Activated CD4-positive, alpha-beta T cell treated with anti-CD3 and anti-CD28 coated beads, Interleukin-2, amount 50 U/mL, for 24 hours (primary cell): ENCODE measurements at places on chromosomes 4 and X.

- no peak for DNase-seq
Measured at GRCh38 chrX:47595716-47596251, 13.5 kb downstream of the TIMP1 start.

DNA sequence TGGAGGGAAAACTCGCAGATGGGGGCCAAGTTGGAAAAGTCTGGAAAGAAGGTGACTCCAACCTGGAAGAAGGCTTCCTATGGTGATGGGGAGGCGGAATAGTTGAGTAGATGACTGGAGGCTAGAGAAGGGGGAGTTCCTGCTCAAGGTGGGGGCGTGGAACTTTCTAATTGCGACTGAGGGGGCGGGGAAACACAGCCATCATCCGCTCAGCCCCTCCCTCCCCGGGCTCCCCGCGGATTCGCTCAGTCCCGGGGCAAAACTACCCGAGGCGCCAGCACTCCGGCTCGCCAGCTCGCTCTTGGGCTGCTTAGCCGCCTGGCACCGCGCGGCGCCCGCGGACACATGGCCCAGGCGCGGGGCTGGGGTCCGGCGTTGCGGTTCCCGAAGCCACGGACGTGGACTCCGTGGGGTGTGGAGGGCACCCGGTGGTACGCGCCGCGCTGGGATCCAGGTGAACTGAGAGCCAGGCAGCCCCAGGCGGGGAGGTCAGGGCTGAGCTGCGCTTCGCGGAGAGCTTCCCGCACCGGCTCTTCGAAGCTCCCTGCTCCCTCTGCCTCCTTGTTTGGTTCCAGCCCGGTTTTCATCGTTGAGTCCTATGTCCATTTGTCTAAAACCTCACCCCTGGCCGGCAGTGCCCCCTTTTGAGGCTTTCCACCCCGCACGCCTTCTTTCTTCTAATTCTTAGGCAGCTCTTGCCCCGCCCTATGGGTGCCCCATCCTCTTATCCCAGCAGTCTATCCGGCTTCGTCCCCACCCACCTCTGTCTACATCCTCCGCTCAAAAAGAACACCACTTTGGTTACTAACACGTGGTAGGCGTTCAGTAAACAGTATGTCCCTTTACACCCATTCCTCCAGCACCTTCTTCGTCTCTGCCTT is 38.9 kb downstream of the STARD8 start:
- no peak for DNase-seq

DNA sequence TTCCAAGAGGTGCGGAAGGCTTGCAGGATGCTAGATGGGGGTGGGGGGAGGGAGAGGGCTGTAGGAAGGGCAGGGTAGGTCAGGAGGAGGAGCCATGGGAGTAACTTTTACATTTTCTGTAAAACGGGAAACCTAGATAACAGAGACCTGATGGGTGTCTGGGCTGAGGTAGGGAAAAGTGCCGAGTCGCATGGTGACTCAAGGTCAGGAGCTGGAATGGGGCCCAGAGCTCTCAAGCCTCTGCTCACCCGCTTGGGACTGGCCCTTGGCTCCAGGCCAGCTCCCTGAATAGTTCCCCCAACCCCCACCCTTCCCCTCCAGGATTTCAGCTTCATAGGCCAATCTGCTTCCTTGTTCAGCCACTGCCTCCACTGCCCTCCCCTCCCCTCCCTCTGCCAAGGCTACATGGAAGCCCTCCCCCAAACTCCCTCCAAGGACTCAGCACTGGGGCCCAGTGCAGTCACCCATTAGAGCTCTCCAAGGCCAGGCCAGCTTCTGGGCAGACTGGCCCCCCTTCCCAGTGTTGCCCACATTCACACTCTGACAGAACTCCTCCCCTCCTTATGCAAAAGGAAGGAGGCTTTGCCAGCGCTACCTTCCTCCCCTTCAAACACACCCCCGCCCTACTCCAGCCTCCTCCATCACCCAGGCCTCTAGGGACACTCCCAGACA is 43.6 kb downstream of the TSC22D3 start:
- no peak for DNase-seq

DNA sequence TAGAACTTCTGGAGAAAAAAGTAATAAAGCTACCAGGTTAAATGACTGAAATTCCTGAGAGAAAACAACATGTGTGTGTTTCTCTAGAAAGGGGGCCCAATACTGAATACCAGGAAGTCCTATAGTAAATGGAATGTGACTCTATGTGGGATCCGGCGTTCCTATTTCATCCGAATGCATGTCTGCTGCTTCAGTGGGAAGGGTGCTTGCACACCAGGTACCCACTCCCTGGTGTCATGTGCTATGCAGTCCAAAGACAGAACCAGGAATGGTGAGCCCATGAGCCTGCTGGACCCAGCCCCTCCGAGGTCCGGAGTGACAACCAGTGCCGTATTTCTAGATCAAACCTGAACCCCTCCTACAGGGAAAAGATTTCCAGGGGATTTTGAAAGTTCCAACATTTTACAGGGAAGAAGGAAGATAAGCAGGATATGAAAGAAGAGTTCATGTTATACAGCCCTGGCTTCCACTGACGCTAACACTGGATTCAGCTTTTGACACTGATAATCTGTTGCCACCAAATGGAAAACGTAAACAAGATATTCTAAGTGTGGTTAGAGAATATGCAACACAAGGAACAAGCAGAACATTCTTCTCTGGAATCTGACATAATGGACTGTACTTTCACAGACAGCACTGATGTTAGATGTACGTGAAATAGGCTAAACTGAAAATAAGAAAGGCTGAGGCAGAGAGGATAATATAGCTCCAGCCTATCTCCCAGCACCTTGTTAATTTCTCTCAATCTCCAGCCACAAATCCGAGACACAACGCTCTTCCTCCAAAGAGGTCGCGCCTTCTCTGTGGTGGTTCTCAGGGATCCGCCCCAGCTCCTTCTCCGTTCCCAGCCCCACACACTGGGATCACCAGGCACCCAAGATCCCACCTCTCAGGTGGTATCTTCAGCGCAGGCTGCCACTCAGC is 725 bp upstream of the CXCL1 start:
- no peak for DNase-seq

- DNase-seq = no peak
Measured at GRCh38 chr4:38674258-38675144, 10.5 kb downstream of the KLF3 start.

DNA sequence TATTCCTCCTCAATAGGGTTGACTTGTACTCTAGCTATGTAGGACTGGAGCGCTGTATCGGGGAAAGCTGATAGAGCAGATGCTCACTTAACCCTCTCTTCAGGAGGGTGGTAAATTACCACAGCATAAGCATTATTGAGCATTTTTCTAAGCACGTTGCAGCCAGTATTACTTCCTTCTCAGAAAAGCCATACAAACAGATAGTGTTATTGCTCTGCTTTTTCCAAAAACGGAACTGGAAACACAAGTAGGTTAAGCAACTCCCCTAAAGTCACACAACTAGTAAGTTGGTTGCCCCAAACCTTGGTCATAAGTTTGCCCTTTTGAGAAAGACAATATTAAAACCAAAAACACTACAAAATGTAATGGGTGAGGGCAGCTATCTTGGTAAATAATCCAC is 73.9 kb downstream of the REELD1 start:
- no peak for DNase-seq

DNA sequence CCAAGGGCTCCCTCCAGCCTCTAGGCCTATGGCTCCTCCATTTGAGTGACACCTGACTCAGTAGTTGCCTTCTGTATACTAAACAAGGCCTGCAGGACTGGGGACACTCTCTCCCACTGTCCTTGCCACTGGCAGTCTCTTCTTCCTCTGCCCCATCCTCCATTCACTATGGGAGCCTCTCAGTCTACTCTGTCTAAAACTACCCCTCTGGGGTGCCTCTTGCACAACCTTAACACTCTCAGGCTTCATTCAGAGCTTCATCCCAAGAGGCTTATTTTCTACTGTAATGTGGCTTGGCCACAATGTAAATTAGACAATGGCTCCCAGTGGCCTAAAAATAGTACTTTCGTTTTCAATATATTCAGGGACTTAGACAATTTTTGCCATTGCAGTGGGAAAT is 133.0 kb downstream of the ZC4H2 start:
- DNase-seq = no peak

GRCh38 chr4:57443308-57443707 is 333.1 kb upstream of the IGFBP7 start:
- no peak for DNase-seq

DNA sequence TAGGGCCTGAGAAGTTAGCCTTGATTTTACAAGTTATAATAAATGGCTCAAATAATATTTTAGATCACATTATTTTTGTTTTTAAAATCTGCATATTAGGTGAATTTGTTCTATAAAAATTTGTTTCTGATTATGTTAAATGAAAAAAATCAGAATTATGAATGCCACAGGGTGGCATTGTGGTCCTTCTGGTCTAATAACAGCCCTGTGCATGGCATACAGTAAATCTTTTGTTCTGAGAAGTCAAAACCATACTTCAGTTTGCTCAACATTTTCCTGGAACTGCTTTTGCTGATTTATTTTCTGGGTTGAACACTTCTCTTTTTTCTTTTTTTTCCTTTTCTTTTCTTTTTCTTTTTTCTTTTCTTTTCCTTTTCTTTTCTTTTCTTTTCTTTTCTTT is 101.0 kb upstream of the UBQLN2 start:
- DNase-seq = no peak

DNA sequence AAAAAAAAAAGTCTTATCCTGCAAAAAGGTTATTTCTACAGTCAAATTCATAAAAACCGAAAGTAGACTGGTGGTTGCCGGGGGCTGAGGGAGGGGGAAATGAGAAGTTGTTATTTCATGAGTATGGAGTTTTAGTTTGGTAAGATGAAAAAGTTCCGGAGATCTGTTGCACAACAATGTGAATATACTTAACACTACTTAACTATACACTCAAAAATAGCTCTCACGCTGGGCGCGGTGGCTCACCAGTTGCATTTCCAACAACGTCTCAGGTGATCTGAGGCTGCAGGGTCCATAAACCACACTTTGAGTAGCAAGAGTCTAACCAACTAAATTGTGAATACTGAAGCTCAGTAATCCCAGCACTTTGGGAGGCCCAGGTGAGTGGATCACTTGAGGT is 52.4 kb downstream of the ANOS1 start:
- no peak for DNase-seq

DNA sequence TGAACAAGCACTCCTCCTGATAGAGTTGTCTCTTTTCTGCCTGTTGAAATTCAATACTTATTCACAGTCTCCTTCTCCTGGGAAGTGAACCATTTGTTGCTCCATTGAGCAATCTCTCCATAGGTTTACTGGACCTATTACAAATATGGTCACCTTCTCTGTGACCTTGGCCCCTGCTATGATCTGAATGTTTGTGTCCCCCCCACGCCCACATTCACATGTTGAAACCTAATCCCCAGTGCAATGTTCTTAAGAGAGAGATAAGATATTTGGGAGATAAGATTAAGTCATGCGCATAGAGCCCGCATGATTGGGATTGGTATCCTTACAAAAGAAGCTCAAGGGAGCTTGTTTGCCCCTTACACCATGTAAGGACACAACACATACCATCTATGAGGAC is 54.1 kb upstream of the GABRE start:
- no peak for DNase-seq

GRCh38 chr4:91089178-91089577 is 962.0 kb downstream of the CCSER1 start:
- no peak for DNase-seq

- no peak for DNase-seq
Measured at GRCh38 chrX:15947648-15948317, 93.2 kb upstream of the AP1S2 start.

- no peak for DNase-seq
Measured at GRCh38 chr4:145326491-145326890, 146.1 kb upstream of the OTUD4 start.

- DNase-seq = no peak
Measured at GRCh38 chrX:68396953-68397352, 36.3 kb downstream of the OPHN1 start.

- DNase-seq = no peak
Measured at GRCh38 chr4:158051401-158052235, 121.2 kb downstream of the GASK1B start.

DNA sequence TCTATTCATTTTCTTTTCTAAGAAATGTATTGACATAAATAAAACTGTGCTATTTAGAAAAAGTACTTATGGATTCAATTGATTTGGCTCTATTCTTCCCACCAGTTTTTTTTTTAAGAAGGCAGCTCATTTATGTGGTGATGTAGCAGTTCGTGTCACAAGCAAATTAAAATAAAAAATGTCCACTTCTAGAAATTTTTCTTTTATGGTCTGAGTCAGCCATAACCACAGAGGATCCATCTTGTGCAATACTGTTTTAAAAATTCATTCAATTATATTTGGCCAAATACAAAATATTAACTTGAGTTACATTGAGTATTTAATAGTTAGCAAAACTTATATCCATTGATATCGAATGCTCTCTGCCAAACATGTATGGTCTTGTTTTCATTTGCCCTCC is 207.9 kb upstream of the FAT1 start:
- DNase-seq = no peak

DNA sequence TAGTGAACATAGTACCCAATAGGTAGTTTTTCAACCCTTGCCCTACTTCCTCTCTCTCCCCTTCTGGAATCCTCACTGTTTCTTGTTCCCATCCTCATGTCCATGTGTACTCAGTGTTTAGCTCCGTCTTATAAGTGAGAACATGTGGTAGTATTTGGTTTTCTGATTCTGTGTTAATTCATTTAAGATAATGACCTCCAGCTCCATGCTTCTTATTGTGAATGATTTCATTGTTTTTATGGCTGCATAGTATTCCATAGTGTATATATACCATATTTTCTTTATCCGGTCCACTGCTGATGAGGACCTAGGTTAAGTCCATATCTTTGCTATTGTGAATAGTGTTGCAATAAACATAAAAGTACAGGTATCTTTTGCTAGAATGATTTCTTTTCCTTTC is 31.0 kb downstream of the IRF2 start:
- no peak for DNase-seq

GRCh38 chr4:20298986-20299385 is 47.3 kb downstream of the SLIT2 start:
- no peak for DNase-seq

DNA sequence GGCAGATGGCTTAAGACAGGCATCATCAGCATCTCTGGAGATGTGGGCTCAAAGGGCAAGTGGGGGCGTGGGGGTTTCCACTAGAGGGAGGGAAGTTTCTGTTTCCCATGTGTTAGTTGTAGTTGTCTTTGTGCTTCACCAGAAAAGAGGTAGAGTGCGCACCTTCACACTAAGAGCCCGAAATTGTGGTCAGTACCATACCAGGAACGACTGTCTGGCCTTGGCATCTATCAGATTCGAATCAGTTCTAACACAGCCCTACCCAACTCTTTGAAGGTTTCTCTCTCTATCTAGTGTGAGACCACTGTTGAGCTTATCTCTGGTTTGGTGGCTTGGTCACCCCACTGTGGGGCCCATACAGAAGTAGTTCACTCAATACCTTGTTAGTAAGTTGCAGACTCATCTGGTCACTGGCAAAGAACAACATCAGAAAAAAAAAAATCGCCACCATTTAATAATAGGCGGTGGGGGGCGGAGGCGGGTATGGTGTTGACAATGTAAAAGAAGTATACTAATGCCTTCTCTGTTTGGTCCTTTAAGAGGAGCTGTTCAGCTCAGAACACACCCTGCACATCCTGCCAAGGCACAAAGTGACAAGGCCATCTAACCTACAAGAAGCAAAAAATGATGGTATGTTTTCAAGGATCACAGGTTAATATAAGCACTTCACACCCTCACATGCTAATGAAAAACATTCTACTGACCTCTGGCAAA is 71.1 kb downstream of the NYX start:
- DNase-seq = no peak

GRCh38 chr4:52576961-52577623 is 82.0 kb downstream of the USP46 start:
- DNase-seq = no peak

- DNase-seq = no peak
Measured at GRCh38 chrX:10654960-10655359, 34.6 kb upstream of the MID1 start.
